ENCODE measurements at places on chromosomes 6 and 20.

GRCh38 chr6:6676910-6677441 is 88.5 kb downstream of the LY86 start:
- DNase-seq: peak; percentile 41

DNA sequence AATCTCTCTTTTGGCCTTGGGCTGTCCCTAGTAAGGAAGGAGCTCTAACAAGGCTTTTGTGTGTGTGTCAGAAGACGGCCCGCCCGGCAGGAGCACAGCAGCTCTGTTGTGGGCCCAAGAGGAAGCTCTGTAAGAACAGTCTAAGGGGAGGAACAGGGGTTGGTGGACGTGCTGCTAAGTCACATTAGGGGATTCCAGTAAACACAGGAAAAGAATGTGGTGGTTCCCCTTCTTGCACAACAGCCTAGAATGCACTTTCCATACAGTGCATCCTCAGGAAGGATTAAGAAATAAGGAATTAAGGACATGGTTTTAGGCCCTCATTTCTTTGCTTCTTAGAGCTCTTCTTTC is 114.5 kb downstream of the RNF144B start:
- no peak for DNase-seq

DNA sequence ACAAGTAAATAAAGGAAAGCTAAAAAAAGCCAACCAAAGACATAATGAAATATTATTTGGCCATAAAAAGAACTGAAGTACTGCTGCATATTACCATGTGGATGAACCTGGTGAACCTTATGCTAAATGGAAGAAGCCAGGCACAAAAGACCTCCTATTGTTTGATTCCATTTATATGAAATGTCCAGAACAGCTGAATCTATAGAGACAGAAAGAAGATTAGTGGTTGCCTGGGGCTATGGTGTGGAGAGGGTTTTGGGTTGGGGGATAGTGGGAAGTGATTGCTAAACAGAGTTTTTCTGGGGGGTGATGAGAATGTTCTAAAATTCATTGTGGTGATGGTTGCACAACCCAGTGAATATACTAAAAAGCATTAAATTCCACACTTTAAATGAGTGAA is 53.2 kb downstream of the TSBP1 start:
- no peak for DNase-seq

DNA sequence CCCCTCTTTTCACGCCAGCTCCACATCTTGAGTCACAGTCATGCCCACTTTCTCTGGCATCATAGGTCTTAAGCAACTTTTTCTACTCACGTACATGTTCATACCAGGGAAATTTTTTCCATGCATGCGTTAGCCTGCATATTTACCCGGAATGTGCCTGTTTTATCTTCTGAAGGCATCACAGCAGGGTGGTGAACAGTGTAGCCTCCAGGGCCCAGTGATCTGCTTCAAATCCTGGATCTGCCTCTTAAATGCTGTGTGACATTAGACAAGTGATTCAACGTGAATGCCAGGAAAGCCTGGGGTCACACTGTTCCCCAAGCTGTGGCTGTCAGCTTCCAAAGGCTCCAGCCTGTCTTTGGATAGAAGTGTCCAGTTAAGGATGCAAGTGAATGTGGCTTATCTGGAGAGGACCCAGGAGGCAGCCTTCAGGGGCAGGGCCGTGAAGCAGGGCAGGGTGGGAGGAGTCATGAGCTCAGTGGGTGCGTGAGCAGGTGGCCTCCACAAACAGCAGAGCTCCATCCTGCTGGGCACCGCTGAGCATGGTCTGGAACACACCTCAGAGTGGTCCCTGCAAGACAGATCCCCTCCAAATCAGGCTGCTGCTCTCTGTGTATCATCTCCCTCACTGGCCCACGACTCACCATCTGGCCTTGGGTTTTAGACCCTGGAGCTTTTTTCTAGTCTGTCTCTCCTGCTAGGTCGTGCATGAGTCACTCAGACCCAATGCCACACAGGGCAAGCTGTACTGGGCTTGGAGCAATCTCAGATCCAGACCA is 30.4 kb upstream of the CD93 start:
- no peak for DNase-seq

DNA sequence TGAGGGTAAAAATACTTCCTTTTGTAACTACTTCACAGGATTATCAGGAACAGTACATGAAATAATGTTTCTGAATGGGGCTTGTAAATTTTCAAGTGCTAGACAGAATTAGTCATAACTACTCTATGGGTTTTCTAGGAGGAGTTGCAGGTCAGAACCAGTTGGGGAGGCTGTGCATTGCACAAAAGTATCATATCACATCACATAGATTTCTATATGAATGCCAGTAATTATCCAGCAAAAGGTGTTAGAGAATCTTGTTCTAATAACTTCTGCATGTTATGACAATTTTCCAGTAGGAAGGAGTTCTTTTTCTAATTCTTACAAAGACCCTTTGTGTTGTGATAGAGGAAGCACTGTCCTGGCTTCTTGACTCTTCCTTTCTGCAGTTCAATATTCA is 551.6 kb downstream of the COL12A1 start:
- DNase-seq: no peak

DNA sequence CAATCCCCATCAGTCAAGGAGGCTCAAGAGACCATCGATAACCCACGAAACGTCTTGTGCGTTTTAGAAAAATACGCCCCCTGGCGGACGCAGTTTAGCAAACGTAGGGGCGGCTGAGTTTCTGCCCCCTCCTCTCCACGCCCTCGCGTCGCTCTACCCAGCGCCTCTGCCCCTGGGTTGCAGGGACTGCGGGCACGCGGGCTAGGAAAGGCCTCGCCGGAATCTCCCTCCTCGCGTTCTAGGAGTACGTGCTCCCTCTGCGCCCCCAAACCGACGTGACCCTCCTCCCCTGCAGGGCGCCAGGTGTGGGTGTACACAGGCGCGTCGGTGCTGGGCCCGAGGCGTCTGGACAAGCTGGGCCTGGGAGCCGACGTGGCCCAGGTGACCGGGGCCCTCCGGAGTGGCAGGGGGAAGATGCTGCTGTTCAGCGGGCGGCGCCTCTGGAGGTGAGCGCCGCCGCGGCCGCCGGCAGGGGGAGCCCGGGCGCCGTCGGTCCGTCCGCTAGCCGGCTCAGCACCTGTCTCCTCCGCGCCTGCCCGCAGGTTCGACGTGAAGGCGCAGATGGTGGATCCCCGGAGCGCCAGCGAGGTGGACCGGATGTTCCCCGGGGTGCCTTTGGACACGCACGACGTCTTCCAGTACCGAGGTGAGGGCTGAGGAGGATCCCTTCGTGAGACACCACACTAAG is 5.3 kb downstream of the MMP9 start:
- peak; percentile 67 for DNase-seq

- no peak for DNase-seq
Observed at GRCh38 chr20:63836458-63837344, 5.6 kb upstream of the ZBTB46 start.

GRCh38 chr20:1241456-1241855 is 15.6 kb downstream of the RAD21L1 start:
- no peak for DNase-seq

- peak; percentile 64 for DNase-seq
Observed at GRCh38 chr6:30742316-30743098, at the start of gene FLOT1. FLOT1 (minus strand) TSS chr6:30742687; CDS start chr6:30742189, 498 bp downstream.

DNA sequence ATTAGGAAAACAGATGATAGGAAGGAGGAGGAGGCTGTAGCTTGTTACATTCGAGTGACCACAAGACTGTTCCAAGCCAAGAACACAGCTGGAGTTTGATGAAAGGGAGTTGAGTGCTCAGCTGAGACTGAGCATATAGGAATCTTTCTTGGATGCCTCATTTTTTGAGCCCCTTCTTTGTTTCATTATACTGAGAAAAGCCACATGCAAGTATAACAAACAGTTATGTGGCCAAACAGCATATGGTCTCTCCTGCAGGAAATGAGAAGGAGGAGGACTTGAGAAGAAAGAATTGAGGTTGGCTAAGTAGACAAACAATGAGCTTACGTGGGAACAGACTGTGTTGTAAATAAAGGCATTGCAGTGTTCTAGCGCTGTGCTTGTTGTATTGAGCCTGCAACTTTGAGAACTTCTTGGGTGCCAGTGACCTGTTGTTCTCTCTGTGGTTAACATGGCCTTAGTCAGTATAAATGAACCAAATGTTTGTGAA is 78.3 kb downstream of the AKAP7 start:
- DNase-seq: no peak

- no peak for DNase-seq
Observed at GRCh38 chr20:52103335-52103912, 88.2 kb downstream of the ZFP64 start.
